ENCODE measurements at places on chromosomes 12 and 14.

- DNase-seq = no peak
Measured at GRCh38 chr12:124976999-124977398, 11.9 kb downstream of the DHX37 start.

DNA sequence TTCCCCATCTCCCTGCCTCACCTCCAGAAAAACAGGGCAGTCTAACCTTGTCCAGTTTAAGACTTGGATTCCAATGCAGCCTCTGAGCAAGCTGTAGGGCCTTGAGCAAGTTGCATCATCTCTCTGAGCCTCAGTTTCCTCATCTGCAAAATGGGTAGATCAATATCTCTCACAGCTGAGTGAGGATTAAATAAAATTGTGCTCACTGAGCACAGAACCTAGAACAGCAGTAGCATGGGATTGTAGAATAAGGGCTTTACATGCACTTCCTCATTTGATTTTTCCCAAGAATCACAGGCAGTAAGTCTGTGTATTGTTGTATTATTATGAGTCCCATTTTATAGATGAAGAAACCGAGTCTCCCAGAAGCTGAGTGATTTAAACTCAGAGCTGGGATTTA lies 2.0 kb downstream of the DTX1 start:
- no peak for DNase-seq

DNA sequence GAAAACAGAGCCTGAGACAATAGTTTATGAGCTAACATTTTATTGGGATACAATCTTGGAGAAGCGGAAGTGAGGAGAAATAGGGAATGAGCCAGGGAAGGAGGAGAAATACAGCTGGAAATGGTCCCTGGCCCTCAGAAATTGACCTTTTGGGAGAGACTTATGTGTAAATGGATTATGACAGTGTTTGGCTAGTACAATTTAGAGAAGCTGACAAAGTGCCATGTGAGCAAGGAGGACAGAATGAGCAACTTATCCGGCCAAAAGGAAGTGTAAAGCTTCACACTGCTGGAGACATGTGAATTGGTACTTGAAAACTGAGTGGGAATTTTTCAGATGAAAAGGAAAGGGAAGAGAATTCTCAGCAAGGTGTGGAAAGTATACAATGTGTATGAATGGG lies 2.9 kb downstream of the GLIPR1 start:
- DNase-seq = no peak

- DNase-seq = no peak
Measured at GRCh38 chr14:89188492-89188891, 228.5 kb downstream of the FOXN3 start.

- no peak for DNase-seq
Measured at GRCh38 chr12:4137015-4137414, 136.5 kb upstream of the CCND2 start.

GRCh38 chr14:94237983-94238382 lies 55.1 kb downstream of the SERPINA10 start:
- DNase-seq = no peak

GRCh38 chr12:119687406-119687805 lies 19.5 kb downstream of the PRKAB1 start:
- no peak for DNase-seq

GRCh38 chr14:100864960-100865681 lies 38.4 kb downstream of the RTL1 start:
- no peak for DNase-seq

DNA sequence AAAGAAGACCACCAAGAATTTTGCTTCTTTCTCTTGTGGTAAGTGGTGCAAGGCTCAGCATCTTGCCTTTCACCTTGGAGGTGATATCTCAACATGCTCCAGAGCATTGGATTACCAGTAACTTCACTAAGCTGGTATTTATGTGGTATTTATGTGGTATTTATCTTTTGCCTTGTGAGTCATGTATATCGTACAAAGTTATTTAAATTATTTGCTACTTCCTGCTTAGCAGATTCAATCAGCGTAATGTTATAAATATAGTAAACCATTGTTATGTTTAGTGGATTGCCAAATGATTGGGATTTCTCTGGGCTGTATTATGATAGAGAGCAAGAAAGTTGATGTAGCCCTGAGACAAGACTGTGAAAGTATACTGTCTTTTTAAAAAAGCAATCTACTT lies 366.4 kb downstream of the IPO8 start:
- no peak for DNase-seq

GRCh38 chr12:106625976-106626375 lies 43.2 kb downstream of the RFX4 start:
- no peak for DNase-seq

Data from cerebellar cortex (tissue), 1 donor.